ENCODE measurements at places on chromosomes 7 and 10. TPM values are rescaled to one million over a fixed set of nuclear protein-coding genes. Genes with fewer than 3 reads are reported as not detected.

- DNase-seq: no peak
Observed at GRCh38 chr7:70477036-70478010, 654.6 kb upstream of the GALNT17 start.

- no peak for DNase-seq
Observed at GRCh38 chr10:21523557-21524008, 1.9 kb downstream of the SKIDA1 start.

- no peak for DNase-seq
Observed at GRCh38 chr10:101878869-101879268, 35.3 kb upstream of the KCNIP2 start.

DNA sequence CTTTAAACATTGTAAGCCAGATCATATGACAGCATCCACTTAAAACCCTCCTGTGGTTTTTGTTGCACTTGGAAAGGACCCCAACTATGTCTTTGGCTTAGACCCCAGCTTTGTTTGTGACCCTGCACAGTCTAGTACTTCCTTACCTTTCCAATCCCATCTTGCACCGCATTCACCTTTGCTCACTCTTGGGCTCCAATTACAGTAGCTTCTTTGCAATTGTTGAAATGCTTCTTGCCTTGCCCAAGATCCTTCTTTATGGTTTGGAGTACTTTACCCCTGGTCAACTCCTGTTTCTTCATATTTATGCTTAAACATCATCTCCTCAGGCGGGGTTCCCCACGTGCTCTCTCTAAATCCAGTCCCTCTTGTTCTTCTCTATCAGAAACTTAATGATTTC is 162.6 kb downstream of the PTEN start:
- DNase-seq: no peak

DNA sequence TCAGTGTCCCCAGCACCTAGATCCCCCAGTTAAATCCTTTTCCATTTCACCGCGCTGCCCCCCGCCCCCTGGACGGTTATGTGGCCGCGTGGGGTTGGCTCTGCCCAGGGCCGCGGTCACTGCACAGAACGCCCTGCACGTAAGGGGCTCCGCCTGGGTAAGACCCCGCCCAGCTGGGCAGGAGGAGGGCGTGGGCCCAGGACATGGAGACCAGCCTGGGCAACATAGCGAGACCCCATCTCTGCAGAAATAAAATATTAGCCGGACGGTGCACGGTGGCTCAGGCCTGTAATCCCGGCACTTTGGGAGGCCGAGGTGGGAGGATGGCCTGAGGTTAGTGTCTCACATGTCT is 650 bp upstream of the ZFAND2A start:
- no peak for DNase-seq

Gene SPDYE1
- total RNA-seq: 0.10 TPM

Gene C10orf62
- 0.20 TPM for total RNA-seq

GRCh38 chr10:120746001-120746777 is 105.0 kb upstream of the WDR11 start:
- DNase-seq: no peak
